ENCODE measurements at places on chromosomes 2 and 18.

- no peak for DNase-seq
These were observed 266.5 kb downstream of the TSN start for GRCh38 chr2:122021941-122022340.

DNA sequence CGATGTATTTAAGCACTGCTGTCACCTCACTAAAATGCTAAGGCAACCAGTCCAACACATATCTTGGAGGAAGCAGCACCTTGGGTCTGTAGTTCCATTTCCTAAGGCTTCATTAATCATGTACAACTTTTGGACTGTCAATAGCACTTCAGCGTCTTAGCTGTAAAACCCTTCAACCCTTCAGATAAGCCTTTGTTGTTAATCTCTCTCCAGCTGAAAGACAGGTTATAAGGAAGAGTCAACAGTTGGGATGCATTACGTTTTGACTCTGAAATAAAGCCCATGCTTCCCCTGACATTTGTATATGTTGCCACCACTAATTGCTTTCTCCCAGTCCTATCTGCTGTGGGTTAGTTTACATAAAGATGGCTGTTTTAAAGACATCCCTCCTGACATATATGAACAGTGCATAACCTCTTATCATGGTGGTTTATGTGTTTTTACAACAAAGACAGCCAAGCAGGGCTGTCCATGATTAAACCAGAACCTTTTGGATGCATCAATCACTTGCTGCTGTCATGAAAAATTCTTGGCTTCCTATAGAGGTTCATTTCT is 81.5 kb downstream of the EPHA4 start:
- no peak for DNase-seq

GRCh38 chr2:241159116-241159515 is 8.8 kb downstream of the PPP1R7 start:
- no peak for DNase-seq

DNA sequence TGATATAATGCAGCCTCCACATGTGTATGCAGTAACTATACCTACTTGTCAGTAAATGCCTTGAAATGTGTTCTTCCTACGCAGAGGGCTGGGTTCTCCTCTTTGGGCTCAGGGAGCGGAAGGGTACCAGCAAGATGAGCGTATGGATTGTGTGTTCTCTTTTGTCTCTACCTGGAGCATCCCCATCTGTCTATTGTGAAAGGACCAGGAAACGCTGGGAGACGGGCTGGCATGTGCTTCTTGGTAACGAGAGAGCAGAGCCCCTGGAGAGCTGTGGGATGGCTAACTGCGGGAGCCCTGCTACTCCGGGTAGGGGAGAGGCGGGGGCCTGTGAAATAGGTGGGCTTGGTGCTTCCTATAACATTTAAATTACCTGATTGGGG is 80.9 kb downstream of the BCL2 start:
- DNase-seq: no peak

GRCh38 chr18:3852321-3852720 is 402.3 kb downstream of the TGIF1 start:
- no peak for DNase-seq

DNA sequence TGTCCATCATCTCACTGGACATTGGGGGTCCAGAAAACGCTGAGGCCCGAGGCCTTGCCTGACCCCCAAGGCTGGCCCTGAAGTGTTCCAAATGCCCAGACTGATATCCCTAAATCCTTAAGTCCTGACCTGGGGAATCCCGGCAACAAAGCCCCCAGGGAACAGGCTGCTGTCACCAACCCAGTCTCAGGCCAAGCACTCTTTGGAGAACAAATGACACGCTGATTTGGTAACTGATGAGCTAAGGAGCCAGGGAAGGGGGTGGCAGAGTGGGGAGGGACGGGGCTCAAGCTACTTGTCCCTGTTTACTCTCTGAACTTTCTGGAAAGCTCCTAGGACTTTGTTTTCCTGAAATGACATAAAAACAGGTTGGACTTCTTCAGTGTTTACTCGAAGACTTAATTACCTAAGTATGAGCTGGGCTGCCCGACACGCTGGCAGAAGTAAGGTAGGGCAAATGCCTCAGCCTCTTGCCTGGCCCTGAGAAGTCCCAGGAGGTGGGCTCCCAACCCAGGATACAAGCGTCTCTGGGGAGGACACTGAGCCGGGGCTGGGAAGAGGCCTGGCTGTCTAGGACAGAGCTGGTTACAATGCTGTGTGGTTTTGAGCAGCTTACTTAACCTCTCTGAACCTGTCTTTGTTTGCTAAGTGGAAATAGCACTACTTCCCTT is 105.5 kb upstream of the GLI2 start:
- no peak for DNase-seq

DNA sequence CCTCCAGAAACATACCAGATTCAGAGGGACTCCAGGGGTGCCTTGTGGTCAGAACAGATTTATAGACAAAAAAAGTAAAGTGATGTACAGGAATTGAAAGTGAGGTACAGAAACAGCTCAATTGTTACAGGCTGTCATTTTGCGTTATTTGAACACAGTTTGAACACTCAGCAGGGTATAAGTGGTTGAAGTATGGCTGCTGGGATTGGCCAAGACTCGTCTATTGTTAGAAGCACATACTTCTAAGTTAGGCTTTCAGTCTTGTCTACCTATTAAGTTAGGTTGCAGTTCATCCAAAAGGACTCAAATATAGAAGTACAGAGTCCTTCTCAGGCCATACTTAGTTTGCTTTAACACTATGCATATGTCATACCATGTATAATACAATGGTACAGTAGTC is 21.0 kb upstream of the GRB14 start:
- DNase-seq: no peak

- DNase-seq: peak; percentile 12
These were observed 310.4 kb downstream of the LRRTM1 start for GRCh38 chr2:79994161-79994560.

- DNase-seq: no peak
These were observed 395.6 kb downstream of the ARHGAP15 start for GRCh38 chr2:143524559-143525401.

GRCh38 chr2:43255296-43255910 is 29.0 kb upstream of the ZFP36L2 start:
- DNase-seq: no peak

DNA sequence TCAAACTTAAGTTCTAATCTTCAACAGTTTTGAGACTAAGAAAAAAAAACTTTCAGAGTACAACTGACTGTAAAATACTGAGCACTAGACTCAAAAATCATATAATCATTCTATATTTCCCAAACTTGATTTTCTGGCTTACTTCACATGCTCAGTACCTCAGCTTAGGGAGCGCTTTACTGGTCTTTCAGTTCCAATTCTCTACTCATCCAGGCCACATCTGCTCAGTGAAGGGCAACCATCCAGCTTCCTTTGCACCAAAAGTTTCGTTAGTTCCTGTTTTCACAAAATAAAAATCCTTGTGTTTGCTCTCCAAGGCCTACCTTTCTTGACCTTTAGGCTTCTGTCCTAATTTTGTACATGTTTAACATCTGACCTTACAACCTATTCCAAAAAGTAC is 287.6 kb upstream of the LRRTM1 start:
- DNase-seq: no peak

- DNase-seq: no peak
These were observed 373.9 kb downstream of the DSEL start for GRCh38 chr18:67142604-67143003.

DNA sequence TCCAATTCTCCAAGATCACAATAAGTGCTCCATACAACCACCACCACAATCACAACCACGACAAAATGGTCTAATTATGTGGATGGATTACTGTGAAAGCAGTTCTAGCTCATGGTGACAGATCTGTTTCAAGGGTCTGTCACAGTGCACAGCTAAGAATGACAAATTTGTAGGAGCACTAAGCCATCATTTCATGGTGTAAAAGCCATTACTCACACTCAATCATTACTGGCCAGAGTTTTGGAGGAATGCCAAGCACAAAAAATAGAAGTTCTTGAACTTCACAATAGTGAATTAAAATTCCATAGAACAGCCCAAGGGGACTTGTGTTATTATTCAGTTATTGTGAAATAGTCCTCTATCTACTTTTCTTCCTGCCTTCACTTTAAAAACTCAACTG is 2.3 kb downstream of the CPS1 start:
- DNase-seq: no peak

DNA sequence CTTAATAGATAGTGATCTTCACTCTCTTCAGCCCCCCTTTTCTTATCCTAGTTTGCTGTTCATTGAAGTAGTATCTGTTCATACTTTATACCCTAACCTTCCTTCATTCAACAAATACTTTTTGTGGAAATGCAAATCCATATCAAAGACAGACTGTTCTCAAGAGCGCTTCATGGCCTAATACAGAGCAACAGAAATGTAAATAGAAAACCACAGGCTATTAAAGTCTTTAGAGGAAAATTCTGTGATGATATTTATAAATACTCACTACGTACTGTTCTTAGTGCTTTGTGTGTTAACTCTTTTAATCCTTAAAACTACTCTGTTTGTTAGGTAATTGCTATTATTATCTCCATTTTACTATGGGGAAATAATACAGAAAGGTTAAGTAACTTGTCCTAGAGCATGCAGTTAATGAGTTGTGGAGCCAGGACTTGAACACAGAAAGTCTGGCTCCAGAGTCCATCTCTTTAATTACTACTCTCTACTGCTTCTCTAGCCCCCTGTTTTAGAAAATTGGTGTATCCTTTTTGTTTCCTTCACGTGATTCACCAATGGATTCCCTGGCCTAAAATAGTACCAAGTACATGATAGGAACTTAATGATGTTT is 2.9 kb downstream of the MDH1 start:
- DNase-seq: no peak

DNA sequence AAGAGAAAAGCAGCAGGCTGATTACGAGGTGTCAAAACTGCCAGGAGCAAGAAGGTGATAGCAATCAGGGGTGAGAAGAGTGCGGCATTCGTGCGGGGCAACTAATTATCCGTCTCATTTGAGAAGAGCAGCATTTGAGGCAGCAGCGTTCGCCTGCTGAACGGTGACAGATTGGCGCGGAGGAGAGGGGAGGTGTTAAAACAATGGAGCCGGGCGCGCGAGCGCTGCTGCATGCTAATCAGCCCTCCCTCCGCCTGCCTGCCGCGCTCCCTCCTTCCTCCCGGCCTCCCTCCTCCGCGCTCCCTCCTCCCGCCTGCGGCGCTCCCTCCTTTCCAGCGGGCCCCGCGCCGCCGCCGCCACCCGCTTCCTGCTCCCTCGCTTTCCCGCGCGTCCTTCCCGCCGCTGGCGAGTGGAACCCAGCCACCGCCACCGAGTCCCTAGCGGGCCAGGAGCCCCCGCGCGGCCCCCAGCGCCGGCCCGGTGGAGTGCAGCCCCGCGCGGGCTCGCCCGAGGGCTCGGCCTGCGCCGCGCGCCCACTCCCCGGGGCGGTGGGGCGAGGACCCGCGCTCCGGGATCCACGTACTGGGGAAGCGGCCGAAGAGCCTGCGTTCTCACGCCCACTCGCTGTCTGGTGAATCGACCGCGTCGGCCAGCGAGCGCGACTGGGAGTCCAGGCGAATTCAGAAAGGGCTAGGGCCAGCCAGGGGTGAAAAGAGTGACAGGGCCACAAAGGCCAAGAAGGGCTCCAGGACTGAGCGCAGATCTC is 69.5 kb upstream of the PSMD14 start:
- DNase-seq: peak; percentile 38

GRCh38 chr2:100198461-100199230 is 56.3 kb upstream of the AFF3 start:
- no peak for DNase-seq

- DNase-seq: no peak
These were observed 17.1 kb downstream of the ATOH8 start for GRCh38 chr2:85770786-85771409.

DNA sequence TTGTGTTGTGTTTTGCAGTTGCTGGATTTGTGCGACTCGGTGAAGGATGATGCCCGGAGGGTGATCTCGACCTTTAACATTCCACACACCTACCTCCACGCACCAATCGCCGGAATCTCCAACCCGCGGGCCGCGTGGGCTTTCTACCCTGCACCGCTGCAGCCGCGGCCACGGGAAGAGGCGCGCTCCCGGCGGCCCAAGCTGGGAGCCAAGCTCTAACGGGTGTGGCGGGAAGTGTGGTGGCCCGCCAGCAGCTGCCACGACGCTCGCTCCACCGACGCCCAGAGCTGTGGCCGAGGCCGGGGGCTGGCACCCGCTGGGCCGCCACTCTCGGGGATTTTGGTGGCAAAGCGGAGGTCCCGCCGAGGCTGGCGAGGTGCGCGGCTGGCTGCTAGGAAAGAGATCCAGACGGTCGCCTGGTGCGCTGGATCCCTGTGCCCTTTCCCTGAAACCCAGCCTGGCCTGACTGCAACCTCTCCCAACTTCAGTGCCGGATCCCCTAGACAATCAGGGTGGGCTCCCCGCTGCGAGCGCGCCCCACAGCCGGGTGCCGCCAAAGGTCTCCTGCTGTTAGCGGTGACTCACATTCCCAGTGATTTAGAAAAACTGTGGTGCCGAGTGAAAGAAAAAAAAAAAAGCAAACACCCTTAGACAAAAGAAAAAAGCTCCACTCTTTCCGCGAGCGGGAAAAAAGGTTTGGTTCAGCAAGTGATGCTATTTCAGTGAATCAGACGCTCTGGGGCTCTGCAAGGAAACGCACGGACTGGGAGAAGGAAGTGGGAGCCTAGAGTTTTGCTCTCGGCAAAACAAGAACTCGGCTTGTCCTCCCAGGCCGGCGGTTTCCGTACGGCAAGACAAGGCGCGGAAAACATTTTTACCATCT is 2.9 kb upstream of the BCL2L11 start:
- no peak for DNase-seq

- DNase-seq: no peak
These were observed 102.3 kb upstream of the TTN start for GRCh38 chr2:178909507-178909906.

DNA sequence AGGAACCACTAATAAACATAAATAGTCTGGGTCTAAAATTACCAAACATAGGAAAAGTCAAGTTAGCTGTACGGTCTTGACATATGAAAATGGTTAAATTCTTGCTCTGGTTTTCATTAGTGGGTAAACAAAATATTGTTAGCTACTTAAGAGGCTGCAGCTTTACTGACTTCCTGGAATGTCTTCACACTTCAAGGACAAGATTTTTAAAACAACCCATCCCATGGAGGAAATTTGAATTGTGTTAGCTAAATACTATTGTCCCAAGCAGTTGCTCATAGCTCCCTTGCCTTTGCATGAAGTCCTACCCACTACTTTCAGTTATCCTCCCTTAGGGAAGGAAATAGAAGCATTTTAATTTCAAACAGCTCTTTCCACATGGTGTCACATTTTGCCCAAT is 128.5 kb downstream of the EPHA4 start:
- DNase-seq: no peak

DNA sequence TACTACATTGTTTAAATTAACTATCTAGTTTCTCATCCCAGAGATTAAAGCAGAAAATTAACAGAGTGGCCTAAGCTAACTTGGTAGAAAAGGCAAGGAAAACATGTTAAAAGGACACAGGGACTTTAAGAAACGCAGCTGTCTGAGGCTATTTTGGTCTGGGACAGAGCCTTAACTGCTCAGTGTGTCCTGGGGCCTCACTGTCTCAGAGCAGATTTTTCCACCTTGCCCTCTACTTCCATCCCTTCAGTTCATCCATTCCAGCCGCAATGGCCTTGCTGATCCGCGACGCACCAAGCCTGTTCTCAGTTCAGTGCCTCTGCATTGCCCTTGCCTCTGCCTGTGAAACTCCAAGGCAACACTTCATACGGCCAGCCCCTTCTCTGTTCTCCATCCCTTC is 114.9 kb upstream of the OSR1 start:
- DNase-seq: no peak

Measured in HL-60 (cell line).